ENCODE measurements at places on chromosomes 4 and X.

DNA sequence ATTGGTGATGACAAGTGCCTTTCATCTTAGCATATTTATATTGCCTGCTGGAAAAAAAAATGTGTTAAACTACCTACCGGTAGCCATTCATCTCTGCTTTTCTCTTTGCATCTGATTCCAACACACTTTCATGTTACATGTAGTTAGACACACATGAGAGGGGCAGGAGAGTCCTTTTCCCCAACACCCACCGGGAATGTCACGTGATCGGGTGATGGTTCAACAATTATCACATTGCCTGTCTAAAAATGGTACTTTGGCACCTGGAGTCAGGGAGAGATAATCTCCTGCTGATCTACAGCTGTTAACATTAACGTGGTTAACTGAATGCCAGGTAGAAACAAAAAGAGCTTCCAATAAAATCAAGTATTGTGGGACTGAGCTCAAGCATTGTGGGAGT, 19.6 kb upstream of the PBDC1 start:
- DNase-seq = no peak

- no peak for DNase-seq
Measured at GRCh38 chr4:119238068-119238722, 25.7 kb downstream of the USP53 start.

DNA sequence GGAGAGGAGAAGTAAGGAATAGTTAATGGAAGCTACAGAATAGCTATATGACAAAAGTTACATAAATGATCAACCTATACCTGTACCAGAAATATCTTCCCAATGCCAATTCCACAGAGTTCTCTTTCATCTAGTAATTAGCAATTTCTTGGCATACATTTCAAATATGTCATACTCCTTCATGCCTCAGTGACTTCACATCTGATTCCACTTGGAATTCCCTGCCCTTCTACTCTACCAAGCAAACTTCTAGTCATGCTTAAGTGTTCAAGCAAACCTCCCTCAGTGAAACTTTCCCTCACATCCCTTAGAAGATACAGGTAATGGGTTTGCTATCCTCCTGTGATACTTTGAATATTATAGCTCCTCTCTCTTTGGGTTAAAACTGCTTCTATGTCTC, 127.1 kb downstream of the KLHL13 start:
- DNase-seq = no peak

- DNase-seq = no peak
Measured at GRCh38 chrX:10513974-10514373, 106.4 kb downstream of the MID1 start.

DNA sequence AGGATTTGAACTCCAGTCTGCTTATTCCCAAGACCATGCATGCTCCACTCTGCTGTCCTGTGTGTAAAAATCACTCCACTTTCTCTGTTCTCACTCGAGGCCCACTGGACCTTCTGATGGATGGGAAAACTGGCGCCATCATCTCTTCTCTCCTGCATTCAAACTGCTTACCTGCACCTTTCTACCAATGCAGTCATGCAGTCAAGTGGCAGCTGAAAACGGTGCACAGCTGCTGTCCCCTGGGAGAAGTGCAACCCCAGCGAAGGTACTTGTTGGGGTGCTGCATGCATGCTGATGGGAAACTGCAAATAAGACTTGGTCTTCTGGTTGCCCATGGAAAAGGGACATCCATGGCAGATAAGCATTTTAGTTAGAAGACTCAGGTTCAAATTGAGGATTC, 147.1 kb downstream of the EVC2 start:
- no peak for DNase-seq

DNA sequence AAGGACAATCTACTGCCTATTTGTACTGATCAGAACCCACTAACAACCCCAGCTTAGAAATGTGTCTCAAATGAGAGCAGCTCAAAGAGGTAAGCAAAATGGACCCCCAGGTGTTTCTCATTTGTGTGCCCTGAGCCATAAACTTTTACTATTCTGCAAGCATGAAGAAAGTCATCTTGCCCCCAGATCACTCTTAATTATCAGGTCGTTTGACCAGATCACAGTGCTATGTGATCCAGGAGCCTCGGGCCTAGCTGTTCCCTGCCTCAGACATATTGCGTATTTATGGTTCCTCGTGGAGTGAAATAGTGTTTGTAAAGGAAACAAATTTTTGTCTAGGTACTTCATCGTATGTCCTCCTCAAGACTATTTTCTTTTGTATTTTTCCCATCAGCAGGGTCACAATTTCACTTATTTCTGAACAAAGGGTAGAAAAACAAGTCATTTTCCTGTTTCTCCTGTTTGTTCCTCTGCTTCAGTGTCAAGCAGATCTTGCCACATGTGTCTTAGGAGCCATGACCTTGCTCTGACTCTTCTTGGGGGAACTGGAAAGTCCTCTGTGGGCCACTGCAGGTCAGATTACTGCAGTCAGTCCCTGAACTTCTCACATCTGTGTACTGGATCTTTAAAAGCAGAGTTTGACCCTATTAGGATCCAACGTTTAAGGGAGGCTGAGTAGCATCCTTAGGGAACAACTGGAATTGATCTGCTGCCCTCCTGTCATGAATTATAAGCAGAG, 194.9 kb downstream of the PALLD start:
- no peak for DNase-seq

DNA sequence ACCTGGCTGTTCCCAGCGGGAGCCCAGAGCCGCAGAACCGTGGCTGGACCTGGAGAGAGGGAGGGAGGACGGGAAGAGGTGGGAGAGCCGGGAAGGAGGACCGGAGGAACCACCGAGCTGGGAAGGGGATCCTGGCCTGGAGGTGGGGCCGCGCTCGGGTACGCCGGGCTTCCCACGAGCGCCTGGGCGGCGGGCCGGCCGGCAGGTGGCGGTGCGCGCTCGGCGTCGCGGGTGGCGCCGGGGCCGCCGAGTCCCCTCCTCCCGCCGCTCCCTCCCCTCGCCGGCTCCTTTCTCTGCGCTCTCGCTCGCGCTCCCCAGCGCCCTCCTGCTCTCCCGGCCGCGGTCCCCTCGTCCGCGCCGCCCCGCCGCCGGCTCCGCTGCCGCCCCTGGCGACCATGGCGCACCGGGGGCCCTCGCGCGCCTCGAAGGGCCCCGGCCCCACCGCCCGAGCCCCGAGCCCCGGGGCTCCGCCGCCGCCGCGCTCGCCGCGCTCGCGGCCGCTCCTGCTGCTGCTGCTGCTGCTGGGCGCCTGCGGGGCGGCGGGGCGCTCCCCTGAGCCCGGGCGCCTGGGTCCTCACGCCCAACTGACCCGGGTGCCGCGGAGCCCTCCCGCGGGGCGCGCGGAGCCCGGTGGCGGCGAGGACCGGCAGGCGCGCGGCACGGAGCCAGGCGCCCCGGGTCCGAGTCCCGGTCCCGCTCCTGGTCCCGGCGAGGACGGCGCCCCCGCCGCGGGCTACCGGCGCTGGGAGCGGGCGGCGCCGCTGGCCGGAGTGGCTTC, at the start of gene SORCS2:
Gene SORCS2 (plus strand): TSS at position 287 of the 778 bp plus-strand sequence.
- peak; percentile 32 for DNase-seq

GRCh38 chrX:122245175-122245574, 938.9 kb upstream of the GRIA3 start:
- DNase-seq = no peak

- DNase-seq = no peak
Measured at GRCh38 chr4:41070516-41071281, 143.6 kb downstream of the APBB2 start.

DNA sequence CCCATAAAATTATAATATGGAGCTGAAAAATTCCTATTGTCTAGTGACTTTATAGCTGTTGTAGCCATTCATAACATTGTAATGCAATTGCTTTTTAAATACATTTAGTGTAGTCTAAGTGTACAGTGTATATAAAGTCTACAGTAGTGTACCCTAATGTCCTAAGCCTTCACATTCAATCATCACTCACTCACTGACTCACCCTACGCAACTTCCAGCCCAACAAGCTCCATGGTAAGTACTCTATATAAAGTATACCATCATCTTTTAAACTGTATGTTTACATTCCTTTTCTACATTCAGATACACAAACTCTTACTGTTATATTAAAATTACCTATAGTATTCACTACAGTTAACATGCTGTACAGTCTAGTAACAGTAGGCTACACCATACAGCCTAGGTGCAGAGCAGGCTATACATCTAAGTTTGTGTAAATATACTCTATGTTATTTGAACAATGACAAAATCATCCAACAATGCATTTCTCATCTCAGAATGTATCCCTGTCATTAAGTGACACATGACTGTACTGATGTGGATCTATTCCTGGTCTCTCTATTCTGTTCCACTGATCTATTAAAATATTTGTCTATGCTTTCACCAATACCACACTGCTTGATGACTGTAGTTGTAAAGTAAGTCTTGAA, 33.7 kb downstream of the CLOCK start:
- no peak for DNase-seq

DNA sequence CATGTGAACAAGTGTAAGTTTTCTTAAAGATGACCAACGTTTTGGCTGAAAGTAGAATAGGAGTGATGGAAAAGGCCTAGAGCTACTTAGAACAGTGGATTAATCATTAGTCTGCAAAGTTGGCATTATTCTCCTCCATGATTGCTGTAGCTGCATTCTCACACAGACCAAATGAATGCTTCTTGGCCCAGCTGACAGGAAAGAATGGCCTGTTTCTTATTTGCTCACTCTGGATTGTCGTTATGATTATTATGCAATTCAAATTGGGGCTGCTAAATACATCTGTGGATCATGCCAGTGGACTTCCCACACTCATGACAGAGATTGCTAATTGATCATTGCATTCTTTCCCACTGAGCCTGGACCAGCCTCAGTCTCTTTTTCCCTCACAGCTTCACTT, 285.0 kb downstream of the STIM2 start:
- no peak for DNase-seq

GRCh38 chrX:132216806-132217202, 2.4 kb downstream of the RAP2C start:
- DNase-seq = no peak

GRCh38 chr4:173045571-173045970, 123.0 kb upstream of the GALNT7 start:
- DNase-seq = no peak

- peak; percentile 85 for DNase-seq
Measured at GRCh38 chr4:38319456-38320342, 344.3 kb upstream of the KLF3 start.

DNA sequence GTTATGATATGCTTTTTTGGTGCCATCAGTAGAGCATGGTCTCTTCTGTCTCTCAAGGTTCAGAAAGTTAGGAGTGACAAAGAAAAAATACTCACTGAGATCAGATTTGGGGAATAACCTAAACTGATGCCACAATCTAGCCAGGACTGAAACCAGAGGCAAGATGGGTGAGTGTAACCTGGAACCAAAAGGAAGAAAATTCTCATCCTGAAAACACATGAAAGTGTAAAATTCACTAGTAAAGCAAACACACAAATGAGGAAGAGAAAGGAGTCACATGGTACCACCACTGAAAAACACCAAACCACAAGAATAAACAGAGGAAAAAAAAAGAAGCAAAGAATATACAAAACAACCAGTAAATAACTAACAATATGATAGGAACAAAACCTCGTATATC, 96.4 kb downstream of the ANXA10 start:
- DNase-seq = no peak

GRCh38 chrX:113793563-113793962, 790.3 kb upstream of the HTR2C start:
- no peak for DNase-seq

GRCh38 chr4:84796394-84796793, 170.1 kb downstream of the WDFY3 start:
- DNase-seq = no peak

All from NCI-H524 (cell line).